ENCODE measurements at places on chromosomes 7 and 10.

GRCh38 chr7:43077732-43078391 is 34.6 kb upstream of the HECW1 start:
- peak; percentile 21 for DNase-seq

DNA sequence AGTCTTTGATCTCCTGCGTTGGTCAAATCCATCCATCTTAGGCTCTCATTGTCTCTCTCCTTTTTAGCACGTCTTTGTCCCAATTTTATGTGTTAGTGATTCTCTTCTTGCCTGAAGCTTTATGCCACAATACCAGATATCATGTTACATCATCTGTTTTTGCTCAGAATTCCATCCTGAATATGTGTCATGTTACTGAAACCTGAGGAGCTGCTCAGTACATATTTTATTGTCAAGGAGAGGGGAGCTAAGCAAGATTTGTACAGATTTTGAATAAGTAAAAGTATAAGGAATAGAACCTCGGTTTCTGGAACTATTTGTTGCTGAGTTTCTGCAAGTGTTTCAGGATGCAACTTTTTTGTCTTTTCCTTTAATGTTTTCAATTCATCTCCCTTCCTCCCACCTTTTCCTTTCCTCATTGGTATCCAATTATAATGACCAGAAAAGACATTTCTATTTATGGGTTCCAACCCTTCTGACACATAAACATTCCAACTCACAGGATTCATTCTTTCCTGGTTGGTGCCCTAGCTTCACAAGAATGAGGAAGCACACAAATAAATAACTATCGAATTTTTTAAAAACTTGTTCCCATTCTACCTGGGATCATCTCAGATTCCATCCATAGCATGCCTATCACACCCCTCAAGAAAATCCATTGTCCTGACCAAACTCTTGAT is 291.8 kb downstream of the CRPPA start:
- DNase-seq = no peak

- DNase-seq = no peak
Measured at GRCh38 chr7:118152149-118152548, 31.8 kb upstream of the LSM8 start.

DNA sequence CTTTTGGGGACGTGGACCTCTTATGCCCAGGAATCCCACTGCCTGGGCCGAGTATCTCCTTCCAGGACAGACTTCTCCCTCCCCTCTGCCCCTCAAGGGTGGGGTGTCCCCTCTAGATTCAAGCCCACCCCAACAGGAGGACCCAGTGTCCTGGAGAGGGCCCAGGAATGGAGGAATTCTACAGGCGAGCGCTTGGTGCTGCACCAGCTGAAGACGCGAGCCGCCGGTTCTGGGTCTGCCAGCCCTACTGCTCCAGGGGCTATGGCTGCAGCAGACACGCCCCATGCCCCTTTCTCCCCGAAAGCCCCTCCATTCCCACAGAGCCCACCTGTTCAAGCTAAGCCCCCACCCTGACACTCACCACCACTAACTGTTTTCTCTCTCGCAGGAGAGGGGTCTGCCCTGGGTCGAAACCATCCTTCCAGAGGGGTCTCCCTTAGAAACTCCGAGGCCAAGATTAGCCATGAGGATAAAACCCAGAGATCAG is 8.6 kb downstream of the CRYGN start:
- DNase-seq = no peak

GRCh38 chr7:112112822-112113255 is 93.4 kb downstream of the DOCK4 start:
- no peak for DNase-seq

- peak; percentile 22 for DNase-seq
Measured at GRCh38 chr7:28408105-28408959, 4.0 kb upstream of the CREB5 start.

GRCh38 chr10:56116684-56117083 is 244.4 kb downstream of the ZWINT start:
- no peak for DNase-seq
